ENCODE measurements at places on chromosomes 6 and 20. TPM values are rescaled to one million over a fixed set of nuclear protein-coding genes. Genes with fewer than 3 reads are reported as not detected.

DNA sequence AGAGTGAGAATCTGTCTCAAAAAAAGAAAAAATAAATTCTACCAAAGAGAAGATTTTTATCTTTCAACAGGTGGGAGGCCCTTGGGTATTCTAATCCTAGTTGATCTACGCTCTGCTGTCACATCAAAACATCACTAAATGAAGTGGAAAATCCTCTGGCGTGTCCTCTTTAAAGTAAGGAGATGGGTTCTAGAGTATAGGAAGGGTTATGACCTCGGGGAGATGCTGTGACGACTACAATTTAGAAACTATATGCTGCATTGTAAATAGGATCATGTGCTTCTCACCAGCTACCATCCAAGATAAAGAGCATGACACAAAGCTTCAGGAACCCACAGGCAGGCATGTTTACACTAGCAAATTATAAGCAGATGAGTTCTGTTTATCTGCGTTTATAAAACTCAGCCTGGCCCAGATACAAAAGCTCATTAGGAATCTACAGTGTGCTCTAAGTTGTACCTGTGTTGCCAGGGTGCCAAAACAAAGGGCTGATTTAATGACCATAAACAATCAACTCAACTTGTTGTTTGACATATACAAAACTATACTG is 197.1 kb upstream of the PLN start:
- H3K36me3 ChIP-seq: no peaks in the 10 kb centered on the region

ARFGEF3 gene
- 1.1 TPM for total RNA-seq

DNA sequence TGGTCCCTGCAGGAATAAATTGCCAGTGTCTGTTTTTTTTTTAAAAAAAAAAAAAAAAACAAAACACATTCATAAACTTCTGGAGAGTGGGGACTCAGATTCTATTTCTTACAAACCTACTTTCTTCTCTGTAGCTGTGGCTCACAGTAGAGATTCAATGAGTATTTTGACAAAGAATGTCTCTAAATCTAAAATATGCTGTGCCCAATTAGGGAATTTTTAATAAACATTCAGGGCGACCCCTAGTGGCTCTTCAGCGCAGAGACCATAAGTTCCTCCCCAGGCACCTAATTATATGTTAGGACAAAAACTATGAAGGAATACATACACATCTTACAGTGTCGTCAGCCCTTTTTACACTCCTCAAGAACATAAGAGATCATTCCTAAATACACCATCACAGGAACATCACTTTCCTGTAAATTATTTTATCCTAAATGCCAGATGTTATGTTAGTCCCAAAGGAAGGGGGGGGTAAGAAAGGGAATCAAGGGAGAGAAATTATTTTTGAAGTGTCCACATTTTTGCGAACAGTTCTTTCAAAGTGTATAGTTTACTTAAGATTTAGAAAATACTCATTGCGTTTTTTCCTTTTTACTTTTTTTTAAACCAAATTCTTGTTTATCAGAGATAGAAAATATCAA is 21.8 kb upstream of the NAA20 start:
- peaks cover 10% of the 10 kb centered on the region for H3K36me3 ChIP-seq
- no peak overlapping the region for H3K4me3 ChIP-seq
- no peaks in the 10 kb centered on the region for H3K27me3 ChIP-seq

HECA gene
- total RNA-seq: 12.7 TPM

MYCT1 gene
- not detected for total RNA-seq

DNA sequence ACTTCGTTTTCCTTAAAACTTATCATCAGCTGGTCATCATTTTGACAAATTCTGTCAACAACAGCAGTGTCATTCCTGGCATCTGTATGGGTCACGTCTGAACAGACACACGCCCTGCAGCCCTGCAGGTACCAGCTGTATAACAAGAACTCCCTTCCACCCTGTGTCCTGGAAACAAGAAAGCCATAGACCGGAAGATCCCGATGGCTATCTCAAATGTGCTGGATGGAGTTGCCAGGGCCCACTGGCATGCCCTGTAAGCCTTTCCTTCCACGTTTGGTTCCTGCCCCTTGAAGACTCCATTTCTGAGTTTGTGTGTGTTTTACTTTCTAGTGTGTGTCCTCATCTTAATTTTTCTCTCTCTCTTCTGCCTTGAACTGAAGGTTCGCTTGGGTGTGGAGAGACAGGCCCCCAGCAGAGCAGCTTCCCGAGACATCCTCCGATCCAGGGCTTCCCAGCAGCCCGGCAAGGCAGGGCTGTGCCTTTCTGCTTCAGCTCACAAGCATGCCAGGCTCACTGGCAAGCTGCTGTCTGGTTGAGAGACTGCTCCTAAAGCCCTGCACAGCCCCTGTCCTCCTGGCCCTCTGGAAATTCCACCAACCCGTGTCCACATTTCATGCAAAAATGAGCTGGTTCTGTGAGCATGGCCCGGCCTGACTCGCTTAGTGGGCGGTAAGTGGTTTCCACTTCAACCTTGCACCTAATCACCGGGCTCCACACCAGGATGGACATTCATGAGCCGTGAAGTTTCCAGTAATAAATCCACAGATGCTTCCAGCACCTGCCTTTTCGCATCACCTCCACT is 8.7 kb downstream of the GFRA4 start:
- H3K36me3 ChIP-seq: peaks cover 4% of the 10 kb centered on the region
- no peak overlapping the region for H3K4me3 ChIP-seq
- DNase-seq: no peak
- no peak overlapping the region for H3K27ac ChIP-seq

GRCh38 chr6:119285908-119286625 is 63.5 kb downstream of the MAN1A1 start:
- H3K4me1 ChIP-seq: peaks cover 5% of the 10 kb centered on the region
- DNase-seq: peak; percentile 46
- no peak overlapping the region for H3K27ac ChIP-seq
- no peaks in the 10 kb centered on the region for H3K36me3 ChIP-seq
- no peak overlapping the region for H3K4me3 ChIP-seq

PRKN gene
- total RNA-seq: 28.1 TPM

- H3K4me1 ChIP-seq: no peaks in the 10 kb centered on the region
- no peak overlapping the region for H3K27ac ChIP-seq
- no peaks in the 10 kb centered on the region for H3K27me3 ChIP-seq
- no peak for DNase-seq
- peaks cover 12% of the 10 kb centered on the region for H3K36me3 ChIP-seq
Measured at GRCh38 chr6:56513631-56514030, 129.1 kb downstream of the DST start.

DNA sequence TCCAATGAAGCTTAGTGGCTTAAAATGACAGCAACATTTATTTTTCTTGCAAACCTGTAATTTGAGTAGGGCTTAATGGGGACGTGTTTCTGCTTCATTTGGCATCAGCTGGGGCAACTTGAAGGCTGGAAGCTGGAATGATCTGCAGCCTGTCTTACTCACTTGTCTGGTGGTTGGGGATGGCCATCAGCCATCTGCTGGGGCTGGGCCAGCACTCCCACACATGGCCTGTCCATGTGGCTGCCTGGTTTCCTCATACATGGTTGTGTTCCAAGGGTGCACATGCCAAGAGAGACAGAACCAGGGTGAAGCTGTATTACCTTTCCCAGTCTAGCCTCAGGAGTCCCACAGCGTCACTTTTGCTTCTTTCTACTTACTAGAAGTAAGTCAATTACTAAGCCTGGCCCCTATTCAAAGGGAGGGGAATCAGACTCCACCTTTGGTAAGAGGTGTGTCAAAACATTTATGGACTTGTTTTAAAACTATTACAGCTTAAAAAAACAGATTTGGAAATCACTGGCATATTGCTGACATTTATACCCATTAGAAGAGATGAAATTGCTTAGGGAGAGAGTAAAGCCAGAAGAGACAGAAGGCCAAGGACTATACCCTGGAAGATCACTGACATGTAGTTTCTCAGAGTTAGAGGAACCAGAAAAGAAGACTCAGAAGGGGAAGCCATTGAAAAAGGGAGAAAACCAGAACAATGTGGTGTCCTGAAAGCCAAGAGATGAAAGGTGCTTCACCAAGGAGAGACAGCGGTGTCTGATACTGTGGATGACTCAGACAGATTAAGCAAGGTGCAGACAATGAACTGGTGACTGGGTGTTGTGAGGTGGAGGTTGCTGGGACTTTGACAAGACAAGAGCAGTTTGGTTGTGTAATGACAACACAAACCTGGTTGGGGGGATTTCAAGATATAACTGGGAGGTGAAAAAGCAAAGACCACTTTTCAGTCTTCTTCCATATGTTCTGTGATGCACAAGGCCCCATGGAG is 345.2 kb downstream of the GJA1 start:
- no peaks in the 10 kb centered on the region for H3K36me3 ChIP-seq
- no peaks in the 10 kb centered on the region for H3K27me3 ChIP-seq
- no peak overlapping the region for H3K4me3 ChIP-seq
- H3K4me1 ChIP-seq: no peaks in the 10 kb centered on the region
- DNase-seq: no peak
- H3K27ac ChIP-seq: no peak overlapping the region

GRCh38 chr6:163711615-163712565 is 297.4 kb downstream of the QKI start:
- peaks cover 34% of the 10 kb centered on the region for H3K4me1 ChIP-seq
- no peak overlapping the region for H3K4me3 ChIP-seq
- DNase-seq: no peak
- no peaks in the 10 kb centered on the region for H3K36me3 ChIP-seq

- no peaks in the 10 kb centered on the region for H3K27me3 ChIP-seq
- H3K4me1 ChIP-seq: no peaks in the 10 kb centered on the region
Measured at GRCh38 chr6:68779366-68779765, 144.3 kb downstream of the ADGRB3 start.

ENPP4 gene
- total RNA-seq: 7.5 TPM

GRCh38 chr6:158188591-158188990 is 20.4 kb downstream of the GTF2H5 start:
- no peaks in the 10 kb centered on the region for H3K4me1 ChIP-seq
- H3K27ac ChIP-seq: no peak overlapping the region
- no peaks in the 10 kb centered on the region for H3K27me3 ChIP-seq
- H3K36me3 ChIP-seq: peaks cover 7% of the 10 kb centered on the region
- no peak overlapping the region for H3K4me3 ChIP-seq
- no peak for DNase-seq

DNA sequence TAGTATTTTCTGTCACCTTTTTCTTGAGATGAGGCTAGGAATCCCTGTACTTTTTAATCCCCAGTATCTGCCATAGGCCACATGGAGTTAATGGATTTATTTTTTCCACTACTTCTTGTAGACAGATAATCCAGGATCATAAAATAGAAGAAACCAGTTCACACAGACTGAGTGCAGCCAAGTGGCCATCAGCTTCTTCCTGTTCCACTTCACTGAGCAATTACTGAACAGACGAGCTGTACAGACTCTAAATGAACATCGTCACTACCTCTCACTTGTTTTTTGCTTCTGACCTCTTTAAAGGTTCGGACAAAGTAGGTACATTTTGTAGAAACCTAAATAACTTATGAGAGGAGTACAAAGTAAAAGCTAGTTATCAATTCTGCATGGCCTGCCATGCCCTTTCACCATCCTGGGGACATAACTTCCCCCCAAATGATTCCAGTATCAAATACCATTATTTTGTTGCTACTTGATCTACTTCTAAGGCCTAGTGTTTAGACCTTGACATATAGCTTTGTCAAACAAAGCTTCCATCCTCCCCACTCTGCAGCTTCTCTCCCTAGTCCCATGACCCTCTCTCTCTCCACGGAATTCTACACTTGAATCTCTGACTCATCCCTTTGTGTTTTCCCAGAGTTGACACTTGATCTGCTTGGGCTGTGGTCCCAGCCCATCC is 34.4 kb upstream of the ARHGAP18 start:
- H3K27me3 ChIP-seq: no peaks in the 10 kb centered on the region
- no peaks in the 10 kb centered on the region for H3K36me3 ChIP-seq
- H3K4me1 ChIP-seq: peaks cover 6% of the 10 kb centered on the region
- H3K27ac ChIP-seq: no peak overlapping the region

IRF4 gene
- not detected for total RNA-seq

SLC35F1 gene
- 23.1 TPM for total RNA-seq

FAM209B gene
- not detected for total RNA-seq

- no peaks in the 10 kb centered on the region for H3K36me3 ChIP-seq
- H3K4me3 ChIP-seq: no peak overlapping the region
- DNase-seq: no peak
- no peaks in the 10 kb centered on the region for H3K27me3 ChIP-seq
Measured at GRCh38 chr6:107540465-107540857, 50.5 kb downstream of the SOBP start.

DNA sequence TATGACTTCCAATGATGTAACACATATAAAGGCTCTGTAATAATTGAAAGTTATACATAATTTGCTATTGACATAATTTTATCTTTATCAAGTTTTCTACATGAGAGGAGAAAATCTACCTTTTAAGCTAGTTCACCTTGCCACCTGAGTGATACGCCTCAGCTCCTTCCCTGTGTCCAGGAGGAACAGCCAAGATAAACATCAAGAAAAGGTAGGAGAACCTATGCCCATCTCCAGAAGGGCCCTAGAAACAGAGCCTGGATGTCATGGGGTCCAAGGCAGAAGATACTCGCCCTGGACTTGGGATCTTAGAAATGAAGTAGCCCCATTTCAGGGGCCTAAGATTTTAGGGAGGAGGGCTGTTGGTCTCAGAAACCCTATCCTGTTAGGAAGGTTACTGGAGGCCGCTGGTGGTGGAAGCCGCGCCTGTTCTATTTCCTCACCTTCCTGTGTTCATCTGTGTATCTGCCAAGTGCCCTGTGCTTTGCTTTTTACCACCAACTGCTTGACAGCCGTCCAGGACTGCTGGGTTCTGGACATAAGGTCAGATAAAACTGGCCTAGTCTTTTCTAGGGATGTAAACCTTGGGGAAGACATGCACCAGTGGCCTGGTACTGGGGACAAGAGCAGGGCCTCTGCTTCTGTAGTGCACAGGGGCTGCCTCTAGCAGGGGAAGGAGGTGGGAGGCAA is 178.5 kb downstream of the ARID1B start:
- peak overlapping the region; percentile 50 for H3K27ac ChIP-seq
- no peak overlapping the region for H3K4me3 ChIP-seq
- no peak for DNase-seq
- no peaks in the 10 kb centered on the region for H3K36me3 ChIP-seq

DNA sequence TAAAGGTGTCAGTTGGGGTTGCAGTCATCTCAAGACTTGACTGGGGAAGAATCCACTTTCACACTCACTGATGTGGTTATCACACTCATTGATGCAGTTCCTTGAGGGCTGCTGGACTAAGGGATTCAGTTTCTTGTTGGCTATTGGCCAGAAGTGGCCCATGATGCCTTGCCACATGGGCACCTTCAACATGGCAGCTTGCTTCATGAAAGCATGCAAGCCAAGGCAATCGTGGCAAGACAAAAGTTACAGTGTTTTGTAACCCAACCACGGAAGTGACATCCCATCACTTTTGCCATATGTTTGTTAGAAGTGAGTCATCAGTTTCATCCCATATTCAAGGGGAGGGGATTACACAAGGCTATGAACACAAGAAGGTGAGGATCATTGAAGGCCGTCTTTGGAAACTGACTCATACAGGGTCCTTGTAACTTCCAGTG is 3.8 kb upstream of the RANBP9 start:
- H3K27me3 ChIP-seq: peaks cover 2% of the 10 kb centered on the region
- H3K4me3 ChIP-seq: no peak overlapping the region
- no peaks in the 10 kb centered on the region for H3K36me3 ChIP-seq
- no peak for DNase-seq

PGC gene
- not detected for total RNA-seq

GPLD1 gene
- 1.1 TPM for total RNA-seq

Measured in cardiac muscle cell (in vitro differentiated cells and primary cell).